ENCODE measurements at places on chromosomes 16 and 17.

GRCh38 chr16:3086596-3087242, 12.4 kb downstream of the ZSCAN10 start:
- DNase-seq = no peak

DNA sequence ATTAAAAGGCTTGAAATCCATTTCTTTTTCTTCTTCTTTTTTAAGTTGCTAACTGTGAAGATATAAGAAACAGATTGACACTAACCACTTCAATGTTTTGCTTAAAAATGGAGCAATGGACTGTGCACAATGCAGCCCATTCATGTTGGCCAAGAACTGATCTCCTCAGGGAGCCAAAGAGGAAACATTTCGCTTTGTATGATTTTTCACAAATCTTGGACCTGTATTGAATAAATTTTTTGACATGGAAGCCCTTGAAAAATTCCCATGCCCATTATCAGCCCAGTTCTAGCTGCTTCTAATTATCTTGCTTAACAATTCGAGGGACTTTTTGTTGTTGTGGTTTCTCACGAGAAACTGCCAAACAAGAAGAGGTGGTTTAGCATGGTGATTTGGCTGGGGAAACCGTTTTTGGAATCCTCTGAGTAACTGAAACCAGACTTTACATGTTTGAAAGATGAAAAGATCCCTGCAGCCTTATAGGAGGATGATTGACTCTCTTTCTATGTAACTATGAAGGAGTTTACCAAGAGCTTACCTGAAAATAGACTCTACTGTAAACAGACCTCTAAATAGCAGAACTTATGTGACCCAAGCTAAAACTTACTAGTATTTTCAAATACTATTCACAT, 1389.4 kb upstream of the GOT2 start:
- DNase-seq = no peak

DNA sequence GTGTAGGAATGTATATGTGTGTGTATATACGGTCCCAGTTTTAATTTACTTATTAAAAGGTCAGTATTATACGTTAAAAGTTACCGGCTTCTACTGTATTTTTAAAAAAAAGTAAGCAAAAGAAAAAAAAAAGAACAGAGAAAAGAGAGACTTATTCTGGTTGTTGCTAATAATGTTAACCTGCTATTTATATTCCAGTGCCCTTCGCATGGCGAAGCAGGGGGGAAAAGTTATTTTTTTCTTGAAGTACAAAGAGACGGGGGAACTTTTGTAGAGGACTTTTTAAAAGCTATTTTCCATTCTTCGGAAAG, 1.6 kb downstream of the NOG start:
- no peak for DNase-seq

DNA sequence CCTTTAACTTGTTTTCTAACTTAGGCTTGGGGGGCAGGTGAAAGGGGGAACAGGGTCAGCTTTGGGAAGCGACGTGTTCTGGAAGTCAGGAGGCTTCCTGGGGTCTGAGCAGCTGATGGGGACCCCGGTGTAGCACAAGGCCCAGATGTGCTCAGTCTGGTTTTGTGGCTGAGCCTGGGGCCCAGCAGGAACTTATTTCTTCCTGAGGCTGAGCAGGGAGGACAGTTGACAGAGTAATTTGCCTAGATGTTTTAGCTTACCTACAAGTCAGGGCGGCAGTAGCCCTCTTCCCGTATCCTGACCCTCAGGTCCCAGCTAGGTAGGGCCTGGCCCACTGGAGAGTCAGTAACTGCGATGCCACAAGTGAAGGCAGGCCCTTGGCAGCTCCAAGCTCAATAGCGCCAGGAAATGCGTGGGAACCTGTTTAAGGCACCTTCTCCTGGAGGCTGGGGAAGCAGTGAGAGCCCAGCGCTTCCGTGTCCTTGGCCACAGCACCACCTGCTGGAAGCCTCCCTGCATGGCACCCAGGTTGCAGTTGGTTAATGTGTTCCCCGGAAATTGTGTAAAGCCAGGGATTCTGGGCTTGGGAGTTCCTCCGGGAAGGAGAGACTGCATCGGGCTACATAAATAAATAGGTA, 5.2 kb downstream of the CCR7 start:
- DNase-seq = peak; percentile 76

DNA sequence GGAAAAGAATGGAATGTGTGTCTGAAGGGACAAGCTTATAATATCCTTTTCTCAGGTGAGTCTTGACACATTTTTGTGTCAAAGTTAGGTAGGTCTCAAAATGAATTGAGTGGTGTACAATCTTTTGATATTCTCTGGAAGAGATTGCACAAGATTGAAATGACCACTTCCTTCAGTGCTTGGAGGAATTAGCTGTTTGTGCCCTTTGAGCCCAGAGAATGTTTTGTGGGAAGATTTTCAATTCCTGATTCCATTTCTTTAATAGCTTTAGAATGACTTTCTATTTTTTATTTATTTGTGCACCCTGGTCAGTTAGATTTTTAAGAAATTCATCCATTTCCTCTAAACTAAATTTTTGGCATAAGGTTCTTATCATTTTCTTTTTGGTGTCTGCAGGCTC, 1.6 kb upstream of the CCL13 start:
- DNase-seq = no peak

- DNase-seq = no peak
These were observed 22.7 kb downstream of the GINS3 start for GRCh38 chr16:58415003-58415402.

- no peak for DNase-seq
These were observed 91.4 kb downstream of the CACNG3 start for GRCh38 chr16:24347556-24347955.

DNA sequence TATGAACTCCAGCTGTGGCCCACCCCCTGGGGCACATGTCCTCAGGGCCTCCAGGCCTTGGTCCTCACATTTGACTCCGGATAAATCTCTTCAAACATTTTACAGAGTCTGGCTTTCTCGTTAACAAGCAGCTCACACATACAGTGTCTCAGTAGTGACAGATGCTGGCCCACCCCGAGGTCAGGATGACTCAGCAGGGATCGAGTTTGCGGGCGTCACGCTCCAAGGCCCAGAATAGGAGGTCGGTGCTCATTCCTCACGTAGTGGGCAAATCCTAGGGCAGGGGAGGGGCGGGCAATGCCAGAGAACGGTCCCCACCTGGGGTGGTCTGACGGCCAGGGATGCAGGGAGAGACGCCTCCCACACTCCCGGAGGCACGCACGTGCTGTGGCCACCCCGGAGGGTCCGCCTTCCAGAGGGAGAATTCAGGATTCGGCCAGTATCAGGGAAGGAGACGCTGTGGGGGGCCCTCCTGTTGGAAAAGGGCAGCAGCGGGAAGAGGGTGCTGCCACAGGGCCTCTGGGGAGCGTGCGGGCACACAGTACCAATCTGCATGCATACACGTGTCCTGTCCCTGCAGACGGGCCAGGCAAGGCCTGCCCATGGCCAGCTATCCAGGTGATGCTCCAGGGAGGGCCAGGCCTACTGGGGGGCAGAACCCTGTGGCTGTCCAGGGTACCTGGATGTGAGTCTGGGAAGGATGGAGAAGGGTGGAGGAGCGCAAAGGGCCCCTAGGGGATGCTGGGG, 8.6 kb downstream of the SLC7A5 start:
- no peak for DNase-seq

DNA sequence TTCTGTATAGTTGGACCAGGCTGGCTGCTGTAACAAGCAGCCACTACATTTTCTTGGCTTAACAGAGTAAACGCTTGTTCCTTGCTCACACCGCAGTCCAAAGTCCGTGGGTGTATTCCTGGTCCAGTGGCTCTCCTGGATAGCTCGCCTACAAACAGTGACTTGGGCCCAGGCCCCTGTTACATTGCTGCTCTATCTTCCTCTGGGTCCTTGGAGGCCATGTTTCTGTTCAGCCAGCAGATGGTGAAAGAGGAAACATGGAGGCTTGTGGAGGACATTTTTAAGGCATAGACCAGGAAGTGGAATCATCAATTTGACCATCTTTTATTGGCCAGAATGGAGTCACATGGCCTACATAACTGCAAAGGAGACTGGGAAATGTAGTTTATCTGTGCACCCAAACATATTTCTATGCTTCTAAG, 55.1 kb downstream of the ATP2C2 start:
- no peak for DNase-seq

DNA sequence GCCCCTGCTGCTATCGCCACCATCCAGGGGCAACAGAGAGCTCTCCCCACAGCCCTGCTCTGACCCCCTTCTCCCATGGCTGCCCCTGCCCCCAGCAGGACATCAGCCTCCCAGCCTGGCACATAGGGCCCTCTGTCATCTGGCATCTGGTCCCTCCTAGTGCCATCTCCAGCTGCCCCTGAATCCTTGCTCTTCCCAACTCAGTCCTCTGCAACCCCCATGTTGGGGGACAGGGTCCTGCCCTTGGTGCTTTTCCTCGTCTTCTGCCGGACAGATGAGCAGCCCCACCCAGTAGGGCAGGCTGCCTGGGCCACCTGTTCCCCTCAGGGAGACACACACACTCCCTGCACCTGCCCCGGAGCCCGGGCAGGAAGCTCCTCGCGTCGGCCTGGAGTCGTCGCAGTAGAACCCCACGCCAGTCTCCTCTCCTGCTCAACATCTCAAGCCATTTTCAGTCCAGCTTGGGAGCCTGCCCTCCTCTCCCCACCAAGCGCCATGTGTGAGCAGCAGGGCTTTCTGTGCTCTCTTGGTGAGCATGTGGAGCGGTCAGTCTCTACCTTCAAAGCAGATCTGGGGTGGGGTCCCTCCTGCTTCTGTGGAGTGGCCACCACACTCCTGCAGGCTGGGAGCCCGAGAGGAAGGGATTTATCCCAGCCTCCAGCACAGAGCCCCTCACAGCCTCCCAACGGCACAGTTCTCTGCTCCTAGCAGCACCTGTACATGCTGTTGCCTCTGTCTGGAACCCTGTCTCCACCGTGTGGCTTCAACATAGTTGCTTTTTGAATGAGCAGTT, 28.2 kb downstream of the TNFRSF13B start:
- DNase-seq = no peak

- DNase-seq = no peak
These were observed at the start of gene MILR1 for GRCh38 chr17:64448665-64449512. Gene MILR1 (plus strand): TSS chr17:64449115. CDS start chr17:64449169, 54 bp downstream.

DNA sequence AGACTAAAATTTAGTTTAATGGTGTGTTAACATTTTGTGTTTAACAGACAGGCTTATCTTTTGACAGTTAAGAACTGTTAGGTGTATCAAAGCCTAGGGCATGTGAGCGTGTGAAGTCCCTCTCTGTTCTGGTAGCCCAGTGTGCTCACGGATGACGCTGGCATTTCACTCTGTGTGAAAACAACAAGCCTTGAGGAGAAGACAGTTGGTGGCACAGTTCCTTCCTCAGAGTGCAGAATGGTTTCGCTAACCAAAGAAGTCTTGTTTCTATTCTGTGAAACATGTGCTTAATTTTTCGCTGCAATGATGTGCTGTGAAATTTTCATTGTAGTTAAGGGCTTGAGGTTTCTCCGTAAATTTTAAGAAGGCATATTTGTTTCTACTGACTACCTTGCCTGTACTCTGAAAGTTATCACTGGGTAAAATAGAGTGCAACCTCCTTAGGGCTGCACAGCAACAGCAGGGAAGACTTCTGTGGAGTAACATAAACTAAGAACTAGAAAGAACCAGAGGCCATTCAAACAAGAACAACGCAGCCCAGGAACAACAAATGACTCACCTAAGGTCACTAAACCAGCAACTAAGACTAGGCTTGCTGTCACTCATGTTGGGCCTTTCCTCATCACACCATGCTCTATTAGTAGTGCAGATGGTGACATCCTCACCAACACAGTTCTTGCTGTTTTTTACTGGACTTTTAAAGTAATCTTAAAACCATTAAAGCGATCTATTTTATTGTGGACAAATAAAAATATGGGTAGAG, 33.4 kb downstream of the BRD7 start:
- peak; percentile 45 for DNase-seq

DNA sequence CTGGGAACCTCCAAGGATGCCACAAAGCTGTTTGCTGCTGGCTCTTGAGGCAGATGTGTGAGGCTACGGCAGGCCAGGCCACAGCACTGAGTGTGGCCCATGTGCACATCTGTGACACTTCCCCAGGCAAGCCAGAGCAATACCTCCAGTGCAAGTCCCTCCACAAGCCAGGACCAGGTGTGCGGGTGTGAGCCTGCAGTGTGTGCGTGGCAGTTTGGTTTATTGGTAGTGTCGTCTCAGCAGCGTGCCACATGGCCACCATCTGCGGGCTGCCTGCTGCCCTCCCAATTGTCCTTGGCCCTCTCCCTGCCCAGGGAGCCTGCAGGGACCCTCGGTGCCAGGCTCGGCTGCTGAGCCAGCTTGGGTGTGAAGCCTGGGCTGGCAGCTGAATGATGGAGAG, 9.9 kb upstream of the SREBF1 start:
- DNase-seq = no peak

- DNase-seq = no peak
These were observed 214.0 kb downstream of the CPPED1 start for GRCh38 chr16:12589676-12590075.

GRCh38 chr16:5841974-5842373, 744.4 kb upstream of the EEF2KMT start:
- DNase-seq = no peak

GRCh38 chr17:80594431-80595269, 50.0 kb downstream of the RPTOR start:
- DNase-seq = no peak

GRCh38 chr16:19138601-19139000, 24.8 kb downstream of the ITPRIPL2 start:
- no peak for DNase-seq

DNA sequence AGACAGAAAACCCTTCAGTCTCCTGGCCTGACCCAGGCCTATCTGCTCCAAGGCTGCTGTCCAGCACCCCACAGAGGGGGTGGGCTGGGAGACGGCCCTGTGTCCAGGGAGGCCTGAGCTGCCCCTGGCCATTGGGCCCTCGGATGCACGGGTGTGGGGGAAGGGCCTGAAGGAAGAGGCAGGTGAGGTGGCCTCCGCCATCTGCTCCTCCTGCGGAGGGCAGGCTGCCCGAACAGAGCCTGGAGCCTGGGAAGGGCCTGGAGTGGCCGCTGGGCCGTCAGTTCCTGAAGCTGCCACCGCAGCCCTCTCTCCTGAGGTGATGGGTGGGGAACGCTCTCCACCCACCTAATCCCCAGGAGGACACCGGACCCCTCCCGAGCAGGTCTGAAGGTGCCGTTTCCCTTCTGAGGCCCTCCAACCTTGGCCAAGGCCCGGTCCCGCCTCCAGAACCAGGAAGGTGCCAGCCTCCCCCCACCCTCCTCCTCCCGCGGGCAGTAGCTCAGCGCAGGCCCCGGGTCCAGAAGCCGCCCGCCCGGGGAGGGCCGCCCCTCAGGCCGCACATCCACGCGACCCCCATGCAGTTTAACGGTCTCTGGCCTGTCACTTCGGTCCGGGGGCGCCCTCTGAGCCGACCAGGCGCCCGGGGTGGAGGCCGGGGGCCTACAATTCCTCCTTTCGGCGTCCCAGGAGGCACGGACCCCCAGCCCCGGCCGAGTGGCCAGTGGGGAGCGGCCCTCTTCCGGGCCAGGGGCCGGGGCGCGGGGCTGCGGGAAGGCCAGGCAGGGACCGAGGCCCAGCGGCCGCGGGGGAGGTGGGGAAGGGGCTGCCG, 835 bp downstream of the FBXL16 start:
- no peak for DNase-seq

- no peak for DNase-seq
These were observed 1.3 kb upstream of the PCGF2 start for GRCh38 chr17:38749223-38750043.

- DNase-seq = no peak
These were observed 29.0 kb upstream of the CLEC3A start for GRCh38 chr16:77993111-77993985.

- DNase-seq = no peak
These were observed 10.7 kb upstream of the RNF222 start for GRCh38 chr17:8408371-8408770.
